ENCODE measurements at places on chromosomes 4 and X.

GRCh38 chrX:136710325-136710951, 62.5 kb downstream of the CD40LG start:
- no peak for DNase-seq

- no peak for DNase-seq
Observed at GRCh38 chr4:153792618-153793247, 3.9 kb upstream of the SFRP2 start.

DNA sequence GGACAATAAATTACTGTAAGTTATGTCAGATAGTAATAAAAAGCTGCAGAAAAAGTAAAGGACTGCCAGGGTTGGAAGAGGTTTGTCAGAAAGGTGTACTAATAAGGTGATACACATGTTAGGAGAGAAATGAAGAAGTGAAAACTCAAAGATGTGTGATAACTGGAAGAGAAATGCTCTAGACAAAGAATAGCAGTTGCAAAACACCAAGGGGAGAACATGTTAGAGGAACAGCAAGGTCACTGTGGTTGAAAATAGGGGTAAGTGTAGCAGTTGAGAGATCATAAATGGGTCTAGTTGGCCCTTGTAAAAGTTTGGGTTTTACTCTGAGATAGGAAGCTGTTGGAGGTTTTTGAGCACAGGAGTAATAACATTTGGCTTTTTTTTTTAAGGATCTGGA, 46.9 kb downstream of the HSPA4L start:
- DNase-seq: no peak

- DNase-seq: no peak
Observed at GRCh38 chr4:8177552-8177951, 18.9 kb upstream of the ABLIM2 start.

GRCh38 chr4:171817026-171817425, 3.8 kb downstream of the GALNTL6 start:
- DNase-seq: no peak

DNA sequence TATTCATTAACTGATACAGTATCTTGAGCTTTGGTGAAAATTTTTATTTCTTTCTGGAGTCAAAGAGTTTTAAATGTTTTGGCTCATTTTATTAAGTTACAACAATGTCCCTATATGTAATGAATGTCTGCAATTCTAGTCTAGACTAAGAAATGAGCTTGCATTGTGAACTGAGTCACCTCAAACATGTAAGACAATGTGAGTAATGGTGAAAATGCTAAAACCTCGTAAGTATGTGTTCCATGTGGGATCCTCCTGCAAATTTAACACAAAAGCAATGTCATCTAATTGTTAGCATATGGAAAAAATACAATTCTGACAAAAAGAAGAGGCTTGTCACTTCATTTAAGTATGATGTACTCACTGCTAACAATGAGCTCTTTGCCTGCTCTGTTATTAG, 480.5 kb upstream of the FSTL5 start:
- no peak for DNase-seq

- DNase-seq: no peak
Observed at GRCh38 chrX:15158350-15158735, 111.5 kb downstream of the ASB9 start.

- no peak for DNase-seq
Observed at GRCh38 chr4:2043396-2044118, 15.6 kb upstream of the NAT8L start.

DNA sequence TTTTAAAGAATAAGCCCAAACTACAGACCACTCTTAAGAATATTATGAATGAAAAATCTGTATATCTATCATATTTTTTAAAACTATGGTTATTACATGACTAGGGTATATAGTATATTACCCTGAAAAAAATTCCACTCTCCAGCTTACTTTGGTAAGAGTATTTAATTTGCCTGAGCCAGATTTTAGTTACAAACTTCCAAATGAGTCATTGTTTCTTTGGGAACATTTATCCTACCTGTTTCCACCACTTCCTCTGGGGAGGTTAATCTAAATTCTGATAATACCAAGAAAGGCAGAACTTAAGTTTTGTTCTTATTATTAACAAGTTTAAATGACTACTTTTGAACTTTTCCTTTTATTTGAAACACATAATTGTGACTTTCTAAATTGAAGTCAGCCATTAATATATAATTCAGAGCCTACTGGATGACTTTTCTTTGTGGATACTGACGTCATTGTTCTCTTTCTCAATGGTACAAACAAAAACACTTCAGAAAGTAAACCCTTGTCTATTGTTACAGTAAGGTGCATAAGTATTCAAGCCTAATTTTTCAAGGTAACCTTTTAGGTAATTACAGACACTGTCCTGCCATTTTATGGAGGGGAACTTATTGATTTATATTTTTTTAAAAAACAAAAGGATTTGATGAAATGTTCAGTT, 135.6 kb upstream of the TLL1 start:
- no peak for DNase-seq

GRCh38 chrX:118632862-118633261, 94.5 kb upstream of the IL13RA1 start:
- no peak for DNase-seq

DNA sequence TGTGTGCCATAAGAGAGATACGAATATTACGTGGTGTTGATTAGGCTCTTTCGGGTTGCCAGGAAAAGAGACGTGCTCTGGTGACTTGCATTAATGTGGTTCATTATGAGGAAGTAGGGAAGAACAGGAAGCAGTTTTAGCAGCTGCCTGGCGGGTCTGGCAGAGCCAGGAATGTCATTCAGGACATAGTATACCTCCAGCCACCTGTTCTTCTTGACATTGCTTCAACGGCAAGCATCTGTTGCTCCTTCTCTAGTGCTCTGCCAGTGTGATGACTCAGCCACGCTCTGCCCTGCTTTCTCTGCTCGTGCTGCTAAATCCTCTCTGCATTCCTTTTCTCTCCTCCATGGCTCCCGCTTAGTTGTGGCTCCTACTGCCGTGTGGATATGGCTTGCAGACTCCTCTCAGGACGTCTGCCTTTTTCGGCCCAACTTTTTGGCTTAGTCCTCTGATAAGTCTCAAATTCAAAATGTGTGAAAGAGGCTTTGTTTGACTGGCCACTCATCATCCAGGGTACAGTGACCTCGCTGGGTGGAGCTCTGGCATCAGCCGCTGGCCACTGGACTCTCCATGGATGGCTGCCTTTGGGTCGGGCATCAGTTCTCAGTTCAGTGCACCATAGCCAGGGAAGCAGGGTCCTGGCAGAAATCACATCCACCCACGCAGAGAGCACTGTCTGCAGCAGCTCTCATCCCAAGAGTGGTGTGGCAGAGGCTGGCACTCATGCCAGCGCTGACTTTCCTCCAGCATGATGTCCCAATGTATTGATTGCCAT, 89.3 kb upstream of the KLF3 start:
- no peak for DNase-seq

DNA sequence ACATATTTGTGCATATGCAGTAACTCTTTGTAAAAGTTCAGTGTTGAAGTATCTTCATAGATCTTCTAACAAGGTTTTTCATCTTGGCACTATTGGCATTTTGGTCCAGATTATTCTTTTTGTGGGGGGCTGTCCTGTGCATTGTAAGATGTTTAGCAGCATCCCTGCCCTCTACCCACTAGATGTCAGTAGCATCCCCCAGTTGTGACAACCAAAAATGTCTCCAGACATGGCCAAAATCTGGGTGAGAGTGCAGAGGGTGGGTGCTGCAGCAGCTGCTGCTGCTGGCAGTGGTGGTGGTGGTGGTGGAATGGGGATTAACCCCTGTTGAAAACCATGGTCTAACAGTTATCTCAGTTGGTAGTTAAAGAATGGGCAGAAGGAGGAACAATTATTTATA, 370.0 kb downstream of the GPAT3 start:
- no peak for DNase-seq

DNA sequence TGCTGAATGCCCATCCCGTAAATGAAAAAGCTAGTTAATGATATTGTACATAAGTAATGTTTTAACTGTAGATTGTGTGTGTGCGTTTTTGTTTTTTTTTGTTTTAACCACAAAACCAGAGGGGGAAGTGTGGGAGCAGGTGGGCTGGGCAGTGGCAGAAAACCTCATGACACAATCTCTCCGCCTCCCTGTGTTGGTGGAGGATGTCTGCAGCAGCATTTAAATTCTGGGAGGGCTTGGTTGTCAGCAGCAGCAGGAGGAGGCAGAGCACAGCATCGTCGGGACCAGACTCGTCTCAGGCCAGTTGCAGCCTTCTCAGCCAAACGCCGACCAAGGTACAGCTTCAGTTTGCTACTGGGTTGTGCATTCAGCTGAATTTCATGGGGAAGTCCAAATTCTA, at the start of gene SPP1:
Gene SPP1, plus strand, starts transcription at position 249 of the 400 bp plus-strand sequence. CDS start 1,182 bp downstream, outside the sequence.
- DNase-seq: no peak

GRCh38 chr4:188624370-188624769, 485.1 kb downstream of the TRIML1 start:
- no peak for DNase-seq

DNA sequence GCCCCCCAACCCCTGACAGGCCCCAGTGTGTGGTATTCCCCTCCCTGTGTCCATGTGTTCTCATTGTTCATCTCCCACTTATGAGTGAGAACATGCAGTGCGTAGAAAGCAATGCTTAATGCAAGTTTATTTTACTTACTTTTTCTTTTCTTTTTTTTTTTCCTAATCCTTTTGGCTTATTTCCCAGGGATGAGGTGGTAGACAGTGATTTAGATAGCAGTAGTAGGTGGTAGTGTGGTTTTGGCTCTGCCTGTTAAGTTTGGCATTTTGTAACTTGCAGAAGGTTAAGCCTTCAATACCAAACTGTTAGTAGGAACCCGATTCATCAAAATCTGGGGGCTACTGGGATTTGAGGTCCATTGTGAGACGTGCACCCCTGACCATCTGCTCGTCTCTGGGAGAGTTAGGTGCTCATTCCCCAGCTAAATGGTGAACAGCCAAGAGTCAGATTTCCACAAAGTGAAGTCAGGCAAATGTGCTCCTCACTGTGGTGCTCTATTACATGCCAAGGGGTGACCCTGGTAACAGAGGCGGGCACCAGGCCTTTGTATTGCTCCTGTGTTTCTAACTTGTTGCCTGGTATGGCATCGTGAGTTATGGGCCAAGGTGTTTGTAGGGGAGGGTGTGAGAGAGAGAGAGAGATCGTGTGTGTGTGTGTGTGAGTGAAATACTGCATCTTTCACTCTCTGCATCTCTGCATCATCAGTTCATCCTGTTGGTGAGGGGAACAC, 70.3 kb downstream of the PHOX2B start:
- DNase-seq: no peak

DNA sequence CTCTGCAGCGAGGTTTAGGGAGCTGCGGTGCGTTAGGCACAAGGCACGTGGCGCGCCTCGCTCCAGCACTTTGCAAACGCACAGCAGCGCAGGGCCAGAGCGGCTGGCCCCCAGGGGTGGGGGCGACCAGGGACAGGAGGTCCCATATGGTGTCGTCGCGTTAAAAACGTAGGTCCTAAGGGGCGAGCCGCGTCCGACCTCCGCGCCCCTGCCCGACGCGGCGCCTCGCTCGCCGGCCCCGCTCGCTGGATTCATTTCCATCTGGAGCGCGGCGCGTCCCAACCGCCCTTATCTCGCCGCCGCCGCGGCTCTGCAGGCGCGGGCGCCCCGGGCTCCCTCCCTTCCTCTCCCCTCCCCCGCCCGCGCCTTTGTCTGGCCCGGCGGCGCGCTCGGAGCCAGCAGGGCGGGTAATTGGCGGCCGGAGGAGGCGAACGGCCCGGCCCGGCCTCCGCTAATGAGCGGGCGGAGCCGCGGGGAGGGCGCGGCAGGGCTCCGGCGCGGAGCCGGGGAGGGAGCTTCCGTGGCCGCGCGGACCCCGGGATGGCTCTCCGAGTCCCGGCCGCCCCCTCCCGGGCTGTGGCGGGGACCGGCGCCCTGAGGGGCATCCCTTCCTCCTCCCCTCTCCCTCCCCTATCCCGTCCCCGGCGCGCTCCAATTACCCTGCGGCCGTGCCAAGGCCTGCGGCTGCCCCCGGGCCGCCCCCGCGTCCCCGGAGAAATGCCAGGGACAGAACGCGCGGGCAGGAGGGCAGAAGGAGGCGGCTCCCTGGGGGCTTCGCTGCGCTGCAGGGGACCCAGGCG, 409.0 kb downstream of the BCOR start:
- no peak for DNase-seq

DNA sequence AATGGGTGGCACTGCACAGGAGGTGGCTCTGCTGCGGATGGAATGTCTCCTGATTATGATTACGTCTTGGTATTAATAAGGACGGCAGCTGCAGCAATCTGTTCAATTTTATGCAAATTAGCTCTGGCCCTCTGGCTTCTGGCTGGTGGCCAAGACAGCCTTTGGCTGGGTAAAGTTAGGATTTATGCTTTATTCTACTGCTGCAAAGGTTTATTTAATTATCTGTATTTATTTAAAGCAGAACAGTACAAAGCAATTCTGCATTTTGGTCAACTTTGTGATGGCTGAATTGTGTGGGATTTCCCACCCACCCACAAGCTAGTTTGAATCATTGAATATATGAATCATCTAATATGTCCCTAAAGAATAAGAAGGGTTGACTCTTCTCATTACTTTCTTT, 745.6 kb upstream of the FAM241A start:
- no peak for DNase-seq

- DNase-seq: no peak
Observed at GRCh38 chrX:78747971-78748370, 451 bp downstream of the LPAR4 start.

DNA sequence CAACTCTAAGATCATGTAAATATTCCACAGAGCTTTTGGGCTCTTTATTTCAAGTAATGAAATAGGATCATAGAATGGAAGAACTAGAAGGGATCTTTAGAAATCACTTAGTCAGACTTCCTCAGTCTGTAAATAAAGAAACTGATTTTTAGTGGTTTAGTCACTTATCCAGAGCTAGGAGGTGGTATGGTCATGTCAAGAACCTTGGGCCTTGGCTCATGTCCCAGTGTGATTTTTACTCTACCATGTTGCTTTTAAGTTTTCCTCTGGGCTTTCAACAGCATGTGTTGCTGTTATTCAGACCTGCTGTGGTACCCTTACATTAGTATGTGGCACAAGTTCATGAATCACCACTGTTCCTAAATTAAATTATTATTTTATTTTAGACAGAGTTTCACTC, 184.9 kb downstream of the FRAS1 start:
- no peak for DNase-seq

DNA sequence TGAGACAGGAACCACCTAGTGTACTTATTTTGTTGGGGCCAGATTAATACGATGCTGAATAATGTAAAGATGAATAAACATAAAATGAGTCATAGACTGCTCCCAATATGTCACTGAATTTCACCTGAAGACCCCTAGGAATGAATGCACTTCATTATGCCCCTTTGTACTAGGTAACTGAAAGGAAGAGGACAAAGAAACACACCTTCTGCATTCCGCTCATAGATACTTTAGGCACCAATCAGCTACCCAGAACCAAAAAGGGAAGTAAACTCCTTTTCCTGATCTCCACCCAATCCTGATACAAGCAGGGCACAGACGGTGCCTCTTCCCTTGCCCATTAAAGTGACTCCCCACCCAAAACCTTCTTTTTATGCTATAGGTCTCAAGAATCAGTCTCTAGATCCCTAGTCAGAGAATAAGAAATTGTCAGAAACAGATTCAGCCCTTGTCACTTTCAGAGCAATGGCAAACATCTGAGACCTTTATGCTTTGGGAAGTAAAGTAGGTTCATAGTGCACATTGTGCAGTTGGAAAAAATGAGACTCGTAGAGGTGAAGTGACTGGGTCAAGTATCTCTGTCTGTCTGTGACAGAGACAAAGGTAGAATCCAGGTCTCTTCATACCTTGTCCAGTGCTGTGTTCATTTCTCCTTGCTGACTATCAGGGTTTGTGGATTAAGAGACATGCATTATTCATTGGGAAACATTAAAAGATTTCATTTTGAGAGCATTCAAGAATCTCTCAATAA, 2.3 kb downstream of the GPR174 start:
- DNase-seq: no peak
